T-cell (primary cell): ENCODE measurements at places on chromosomes 2 and 18.

DNA sequence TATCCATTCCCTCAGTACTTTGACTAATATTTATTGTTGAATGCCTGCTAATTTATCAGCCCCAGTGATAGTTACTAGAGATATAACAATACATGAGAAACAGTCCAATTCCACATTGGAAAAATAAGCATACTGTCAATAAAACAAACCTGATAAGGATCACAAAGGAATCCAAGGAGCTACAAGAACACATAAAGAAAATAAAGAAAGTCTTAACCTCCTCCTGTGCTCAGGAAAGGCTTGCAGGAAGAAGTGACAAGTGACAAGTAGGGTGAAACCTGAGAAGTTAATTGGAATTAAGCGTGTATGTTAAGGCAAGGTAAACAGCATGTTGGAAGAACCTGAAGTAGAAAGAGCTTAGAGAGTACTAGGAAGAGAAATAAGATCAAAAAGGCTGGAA lies 20.3 kb upstream of the ASNSD1 start:
- DNase-seq = no peak

- no peak for DNase-seq
Observed at GRCh38 chr2:209463226-209463625, 39.4 kb downstream of the MAP2 start.

DNA sequence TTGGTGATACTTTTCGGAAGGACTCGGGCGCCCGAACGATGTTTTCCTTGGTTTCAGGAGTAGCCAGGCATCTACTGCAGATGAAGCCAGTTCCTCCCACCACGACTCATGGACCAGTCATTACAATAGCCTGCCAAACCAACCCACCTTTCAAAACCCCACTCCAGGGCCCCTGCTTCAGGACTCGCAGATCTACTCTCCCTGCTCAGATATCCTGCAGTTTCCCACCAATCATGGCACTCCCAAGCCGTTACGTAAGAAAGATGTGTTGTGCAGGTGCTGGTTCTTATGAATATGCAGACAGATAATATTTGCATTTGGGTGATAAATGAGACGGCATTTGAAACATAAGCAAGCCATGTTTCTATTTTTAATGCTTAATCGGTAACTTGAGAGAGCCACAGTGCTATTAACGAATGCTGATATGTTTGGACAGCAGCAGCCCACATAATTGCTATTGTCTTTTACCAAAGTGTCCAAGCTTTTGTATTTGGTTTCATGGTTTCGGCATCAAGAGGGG lies 3.5 kb upstream of the CYS1 start:
- DNase-seq = no peak

- DNase-seq = no peak
Observed at GRCh38 chr2:51650769-51651168, 618.8 kb upstream of the NRXN1 start.

DNA sequence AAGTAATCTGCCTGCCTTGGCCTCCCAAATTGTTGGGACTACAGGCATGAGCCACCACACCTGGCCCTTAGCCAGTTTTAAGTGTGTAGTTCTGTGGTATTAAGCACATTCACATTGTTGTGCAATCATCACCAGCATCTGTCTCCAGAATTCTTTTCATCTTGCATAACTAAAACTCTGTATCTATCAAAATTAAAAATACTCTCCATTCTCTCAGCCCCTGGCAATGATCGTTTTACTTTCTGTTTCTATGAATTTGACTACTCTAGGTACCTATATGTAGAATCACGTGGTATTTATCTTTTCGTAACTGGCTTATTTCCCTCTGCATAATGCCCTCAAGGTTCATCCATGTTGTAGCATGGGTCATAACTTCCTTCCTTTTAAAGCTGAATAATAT lies 45.5 kb upstream of the CAVIN2 start:
- no peak for DNase-seq

DNA sequence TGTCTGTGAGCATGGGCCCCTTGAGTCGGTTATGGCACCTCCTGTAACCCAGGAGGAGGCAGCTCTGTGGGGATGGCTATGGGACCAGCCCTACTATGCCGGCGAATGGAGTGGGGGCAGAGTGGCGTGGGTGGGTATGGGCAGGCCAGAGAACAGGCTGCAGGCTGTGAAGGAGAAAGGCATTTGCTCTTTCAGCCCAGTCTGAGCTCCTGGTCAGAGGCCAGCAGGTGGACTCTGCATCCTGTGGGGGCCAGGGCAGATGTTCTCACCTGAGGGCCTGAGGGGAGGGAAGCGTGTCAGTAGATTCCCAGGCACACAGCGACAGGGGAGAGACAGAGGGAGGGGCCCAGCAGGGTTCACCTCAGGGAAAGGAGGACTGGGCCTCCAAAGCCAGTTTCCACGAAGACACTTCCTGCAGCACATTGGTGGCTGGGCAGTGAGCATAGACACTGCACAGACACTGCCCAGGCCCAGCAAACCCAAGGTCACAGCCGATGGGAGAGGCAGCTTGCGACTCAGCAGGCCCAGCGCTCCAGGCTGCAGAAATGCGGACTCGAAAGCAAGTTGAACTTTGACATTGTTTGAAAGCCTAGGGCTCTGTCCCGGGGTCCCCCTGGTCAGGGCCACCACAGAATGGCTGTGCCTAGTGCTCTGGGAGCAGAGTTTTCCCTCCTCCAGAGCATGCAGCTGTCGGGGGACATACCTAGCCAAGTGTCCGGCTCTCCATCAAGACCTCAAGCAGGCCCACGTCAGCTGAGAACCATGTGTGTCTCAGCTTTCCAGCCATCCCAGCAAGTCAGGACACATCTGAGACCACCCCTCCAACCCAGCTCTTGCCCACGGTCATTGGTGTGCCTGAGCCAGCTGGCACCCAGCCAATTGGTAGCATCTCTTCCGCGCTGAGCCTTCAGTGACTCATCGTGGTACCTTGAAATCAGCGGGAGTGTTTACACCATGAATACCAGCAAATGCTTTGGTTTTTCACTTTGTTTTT lies 53.8 kb downstream of the TGOLN2 start:
- no peak for DNase-seq

DNA sequence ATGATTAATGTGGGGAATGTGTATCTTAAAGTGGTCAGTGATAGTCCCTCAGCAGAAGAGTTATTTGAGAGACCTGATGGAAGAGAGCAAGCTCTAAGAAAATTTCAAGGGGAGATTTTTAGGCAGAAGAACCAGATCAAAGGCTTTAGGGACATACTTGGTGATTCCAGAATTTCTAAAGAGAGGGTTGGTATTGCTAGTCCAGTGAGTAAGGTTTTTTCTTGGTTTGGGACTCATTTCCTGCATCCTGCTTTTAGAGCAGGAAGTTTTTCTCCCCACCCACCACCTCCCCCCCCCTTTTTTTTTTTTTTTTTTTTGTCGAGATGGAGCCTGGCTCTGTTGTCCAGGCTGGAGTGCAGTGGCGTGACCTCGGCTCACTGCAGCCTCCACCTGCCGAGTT lies 42.7 kb upstream of the DYSF start:
- no peak for DNase-seq

DNA sequence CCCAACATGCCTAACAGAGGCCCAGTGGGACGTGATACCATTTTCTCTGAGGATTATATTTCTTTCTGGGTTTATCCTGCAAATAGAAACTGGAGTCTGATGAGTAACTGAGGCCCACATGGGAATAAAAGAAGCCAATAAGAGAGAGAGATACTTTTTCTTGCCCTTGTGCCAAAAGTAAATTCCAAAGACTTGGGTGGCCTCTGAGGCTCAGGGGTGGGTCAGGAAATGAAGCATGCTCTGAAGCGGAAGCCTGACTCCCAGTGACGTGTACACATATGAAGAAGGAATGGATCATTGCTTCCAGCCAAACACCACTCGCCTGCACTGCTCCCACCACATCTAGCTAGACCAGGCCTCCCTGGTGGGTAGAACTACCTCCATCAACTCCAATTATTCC lies 273.6 kb upstream of the NCKAP5 start:
- DNase-seq = no peak

DNA sequence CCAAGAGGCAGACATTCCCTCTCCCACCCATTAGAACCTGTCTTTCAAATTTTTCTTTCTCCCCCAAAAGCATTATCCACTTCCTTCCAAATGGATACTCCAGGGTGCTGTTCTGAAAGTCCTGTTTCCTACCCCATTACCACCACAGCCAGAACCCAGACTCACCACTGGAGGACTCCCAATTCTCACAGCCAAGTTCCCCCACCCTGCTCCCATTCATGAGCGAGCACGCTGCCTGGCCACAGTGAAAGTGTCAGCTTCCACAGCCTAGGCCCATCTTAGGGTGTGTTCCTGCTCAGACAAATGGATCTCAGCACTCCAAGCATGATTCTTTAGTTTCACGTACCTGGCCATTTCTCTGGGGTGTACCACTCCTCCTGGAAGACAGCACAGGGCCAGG lies 3.8 kb upstream of the ANKRD53 start:
- no peak for DNase-seq

GRCh38 chr2:86417961-86418360 lies 23.2 kb upstream of the KDM3A start:
- DNase-seq = no peak

DNA sequence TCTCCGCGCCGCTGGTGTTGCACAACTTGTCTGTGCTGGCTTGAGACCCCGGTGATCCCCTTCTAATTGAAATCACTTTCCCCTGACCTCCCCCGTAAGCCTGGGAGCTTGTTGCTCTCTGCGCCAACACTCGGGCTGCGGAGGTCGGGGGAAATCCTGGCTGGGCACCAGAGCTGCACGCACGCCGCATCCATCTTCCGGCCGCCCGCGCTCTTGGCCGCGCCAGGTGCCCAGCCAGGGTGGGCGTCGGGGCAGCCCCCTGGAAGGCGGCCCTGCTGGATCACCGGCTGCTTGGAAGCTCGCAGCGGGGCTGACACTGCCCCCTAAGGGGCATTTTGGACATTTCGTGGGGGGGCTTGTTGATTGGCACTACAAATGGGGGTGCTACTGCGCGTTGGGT lies 280.3 kb upstream of the SKOR2 start:
- no peak for DNase-seq

DNA sequence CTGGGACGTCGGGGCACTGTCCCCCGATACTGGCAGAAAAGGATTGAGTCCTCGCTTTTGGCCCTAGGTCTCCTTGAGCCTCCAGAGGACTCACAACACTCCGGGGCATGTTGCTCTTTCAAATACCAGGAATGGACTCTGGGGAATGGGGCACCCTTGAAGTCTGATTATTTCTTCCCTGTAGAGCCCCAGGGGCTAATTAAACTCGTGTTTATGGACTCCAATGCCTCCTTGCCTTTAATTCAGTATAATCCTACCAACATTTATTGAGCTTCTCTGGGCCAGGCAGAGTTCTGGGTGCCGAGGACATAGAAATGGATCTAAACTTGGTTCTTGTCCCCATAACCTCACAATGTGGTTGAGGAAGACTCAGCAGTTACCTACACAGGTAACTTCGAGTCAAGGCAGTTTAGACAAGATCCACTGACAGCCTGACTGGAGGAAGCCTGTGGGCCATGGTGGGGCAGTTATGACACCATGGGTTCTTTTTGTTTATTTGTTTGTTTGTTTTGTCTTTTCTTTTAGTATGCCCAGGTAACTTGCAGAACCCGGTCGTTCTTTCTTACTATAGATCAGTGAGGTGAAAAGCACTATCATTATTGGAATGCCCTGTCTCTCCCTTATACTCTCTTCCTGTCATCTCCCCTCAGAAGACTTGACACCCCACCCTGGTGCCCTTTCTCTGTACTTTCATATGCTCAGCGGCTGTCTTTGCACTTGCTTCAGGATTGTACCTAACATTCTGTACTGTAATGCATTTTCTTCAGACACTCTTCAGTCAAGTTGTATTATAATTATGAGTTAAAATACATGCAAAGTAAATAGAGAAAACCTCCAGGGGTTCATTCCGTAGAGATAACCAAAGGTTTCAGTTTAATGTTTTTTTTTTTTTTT lies 3.2 kb downstream of the CFLAR start:
- DNase-seq = no peak

DNA sequence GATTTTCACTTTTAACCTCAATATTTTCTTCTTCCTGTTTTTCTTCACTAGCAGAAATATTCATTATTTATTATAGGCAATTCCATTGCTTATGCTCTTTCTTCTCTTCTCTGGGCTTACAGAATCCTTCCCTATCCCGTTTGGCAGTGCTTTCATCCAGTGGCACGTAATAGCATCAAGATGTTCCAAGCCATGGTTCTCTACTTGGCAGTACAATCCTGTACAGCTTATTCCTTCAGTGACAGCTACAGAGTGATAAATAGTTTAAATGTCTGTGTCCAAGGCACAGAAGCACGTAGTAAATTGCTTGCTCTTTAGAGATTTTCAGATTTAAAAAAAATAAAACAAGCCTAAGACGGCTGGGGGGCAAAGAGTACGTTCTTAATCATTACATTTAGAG lies 1964.3 kb downstream of the SUCLG1 start:
- DNase-seq = no peak

DNA sequence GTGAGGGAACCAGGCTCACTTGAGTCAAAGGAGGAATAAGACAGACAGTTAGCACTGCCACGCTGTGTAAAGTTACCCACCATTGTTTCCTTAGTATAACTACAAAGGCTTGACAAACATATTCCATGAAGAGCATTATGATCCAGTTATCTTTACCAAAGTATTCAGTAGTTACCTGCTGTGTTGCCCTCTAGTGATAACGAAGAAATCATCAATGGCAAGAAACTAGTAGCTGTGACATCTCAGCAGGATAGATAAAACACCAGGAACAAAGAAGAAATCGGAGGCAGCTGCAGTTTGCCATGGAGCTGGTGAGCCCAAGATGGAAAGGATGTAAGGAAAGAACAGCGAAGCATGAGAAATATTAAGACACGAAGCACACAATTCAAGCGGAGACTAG lies 215.3 kb upstream of the FSHR start:
- DNase-seq = no peak

DNA sequence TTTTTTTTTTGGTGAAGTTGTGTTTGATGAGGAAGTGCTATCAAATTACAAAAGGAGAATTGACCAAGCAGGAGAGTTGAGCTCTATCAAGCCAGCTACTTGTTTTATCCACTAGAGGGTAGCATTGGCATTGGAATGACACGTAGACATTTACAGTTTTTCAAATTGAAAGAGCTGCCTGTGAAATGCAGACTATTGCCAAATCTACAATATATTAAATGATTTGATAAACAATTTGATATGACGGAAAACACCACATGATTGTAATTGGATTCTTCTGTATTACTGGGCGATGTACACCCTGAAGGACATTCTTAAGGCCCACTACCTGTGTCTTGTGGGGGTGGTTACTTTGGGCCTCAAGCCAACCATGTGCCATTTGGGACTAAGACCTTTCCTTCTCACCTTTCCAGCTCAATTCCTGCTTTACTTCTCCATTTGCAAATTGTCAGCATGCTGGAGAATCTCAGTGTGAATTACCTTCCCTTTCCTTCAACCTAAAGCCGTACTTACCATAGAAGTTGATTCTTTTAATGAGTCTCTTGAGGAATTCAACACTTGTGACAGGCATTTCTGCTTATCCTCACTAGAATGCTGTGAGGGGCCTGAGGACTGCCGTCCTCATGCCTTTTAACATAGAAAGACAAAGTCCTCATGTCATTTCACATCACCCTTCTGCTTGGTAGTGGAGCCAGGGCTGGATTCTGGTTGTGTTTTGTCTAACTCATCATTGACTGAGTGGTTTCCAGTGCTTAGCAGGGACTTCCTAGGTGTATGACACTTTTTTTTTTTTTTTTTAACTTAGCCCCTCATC lies 134.8 kb upstream of the THUMPD2 start:
- DNase-seq = no peak
